Foreskin keratinocyte (primary cell): ENCODE measurements at places on chromosomes 7 and 10. TPM values are rescaled to one million over a fixed set of nuclear protein-coding genes. Genes with fewer than 3 reads are reported as not detected.

DENND11 gene
- total RNA-seq = 4.9 and 5.4 TPM in 2 replicates

CALCR gene
- total RNA-seq = not detected in 2 replicates

GBX1 gene
- total RNA-seq = not detected in 2 replicates

TAC1 gene
- not detected in 2 replicates for total RNA-seq

FFAR4 gene
- not detected in 2 replicates for total RNA-seq

SPDYE3 gene
- total RNA-seq = not detected in 2 replicates
